Left ventricle myocardium inferior (tissue), 1 donor: ENCODE measurements at places on chromosomes 3 and 15. TPM values are rescaled to one million over a fixed set of nuclear protein-coding genes. Genes with fewer than 3 reads are reported as not detected.

SUSD5 gene
- 0.80 TPM for total RNA-seq

FAM43A gene
- 18.0 TPM for total RNA-seq

DNA sequence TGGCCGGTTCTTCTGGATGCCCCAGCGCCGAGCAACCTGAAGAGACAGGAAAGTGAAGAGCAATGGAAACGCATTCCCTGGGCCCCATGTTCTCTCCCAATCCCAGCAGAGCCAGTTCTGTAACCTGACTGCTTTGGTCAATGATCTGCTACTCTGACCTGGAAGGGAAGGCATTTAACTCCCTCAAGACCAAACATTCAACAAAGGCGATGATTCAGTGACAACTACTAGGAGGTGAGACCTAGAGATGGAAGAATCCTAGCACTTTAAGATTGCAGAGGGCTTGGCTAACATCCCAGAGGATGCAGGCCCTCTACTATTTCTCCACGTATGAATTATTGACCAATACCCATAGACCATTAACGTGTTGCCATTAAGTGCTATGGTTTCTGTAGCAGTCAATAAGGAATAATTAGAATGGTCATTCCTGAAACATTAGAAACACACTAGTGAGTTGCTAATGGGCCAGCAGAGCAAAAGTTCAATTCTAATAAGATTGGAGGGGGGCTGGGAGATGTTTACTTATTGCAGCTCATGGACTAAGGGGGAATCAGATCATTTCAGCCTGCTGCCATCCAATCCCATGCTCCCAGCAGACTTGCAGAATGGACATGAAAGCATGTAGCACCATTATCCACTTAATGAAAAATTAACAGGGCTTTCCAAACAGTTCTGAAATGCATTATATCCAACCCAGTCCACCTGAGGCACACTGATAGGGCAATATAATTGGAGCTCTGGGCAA is 56.6 kb downstream of the ETV5 start:
- H3K4me3 ChIP-seq = no peak overlapping the region
- peaks cover 63% of the 10 kb centered on the region for H3K36me3 ChIP-seq
- H3K27me3 ChIP-seq = no peaks in the 10 kb centered on the region
- DNase-seq = no peak
- no peak overlapping the region for H3K27ac ChIP-seq
- no peaks in the 10 kb centered on the region for H3K4me1 ChIP-seq

DNA sequence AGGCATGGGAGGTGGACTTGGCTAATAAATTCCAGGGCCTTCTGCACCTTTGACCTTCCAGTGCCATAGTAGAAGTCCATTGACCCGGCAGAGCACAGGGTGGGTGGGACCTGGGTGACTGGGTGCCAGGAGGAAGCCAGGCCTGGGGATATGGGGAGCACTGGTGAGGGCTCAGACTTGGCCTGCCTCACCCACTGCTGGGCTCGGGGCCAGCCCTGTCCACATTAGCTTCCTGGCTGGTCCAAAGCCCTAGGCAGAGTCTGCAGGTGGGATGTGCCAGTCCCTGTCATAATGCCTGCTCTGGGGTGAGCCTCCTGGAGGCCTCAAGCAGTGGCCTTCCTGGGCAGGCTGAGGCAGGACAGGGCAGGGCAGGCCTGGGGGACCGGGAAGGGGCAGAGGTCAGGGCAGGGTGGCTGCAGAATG is 38.1 kb upstream of the CHRNB4 start:
- H3K4me3 ChIP-seq = no peak overlapping the region
- H3K27ac ChIP-seq = no peak overlapping the region
- DNase-seq = no peak
- H3K27me3 ChIP-seq = no peaks in the 10 kb centered on the region

- H3K4me1 ChIP-seq = no peaks in the 10 kb centered on the region
- peaks cover 6% of the 10 kb centered on the region for H3K27me3 ChIP-seq
- DNase-seq = no peak
- H3K27ac ChIP-seq = no peak overlapping the region
- no peaks in the 10 kb centered on the region for H3K36me3 ChIP-seq
These were observed 20.0 kb upstream of the ELP6 start for GRCh38 chr3:47533481-47533880.

DNA sequence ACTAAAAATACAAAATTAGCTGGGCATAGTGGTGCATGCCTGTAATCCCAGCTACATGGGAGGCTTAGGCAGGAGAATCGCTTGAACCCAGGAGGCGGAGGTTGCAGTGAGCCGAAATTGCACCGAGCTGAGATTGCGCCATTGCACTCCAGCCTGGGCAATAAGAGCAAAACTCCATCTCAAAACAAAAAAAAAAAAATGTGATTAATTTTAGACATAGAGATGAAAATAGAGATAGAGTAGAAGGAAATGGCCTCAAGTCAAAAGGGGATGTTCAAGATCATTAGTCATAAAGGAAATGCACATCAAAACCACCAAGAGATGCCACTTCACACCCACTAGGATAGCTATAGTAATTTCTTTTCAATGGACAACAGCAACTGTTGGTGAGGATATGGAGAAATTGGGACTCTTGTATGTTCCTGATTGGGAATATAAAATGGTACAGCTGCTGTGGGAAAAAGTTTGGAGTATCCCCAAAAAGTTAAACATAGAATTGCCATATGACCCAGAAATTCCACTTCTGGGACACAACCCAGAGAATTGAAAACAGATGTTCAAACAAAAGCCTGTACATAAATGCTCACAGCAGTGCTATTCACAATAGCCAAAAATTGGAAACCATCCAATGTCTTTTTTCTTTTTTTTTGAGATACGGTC is 55.4 kb downstream of the ABHD2 start:
- no peaks in the 10 kb centered on the region for H3K27me3 ChIP-seq
- peak overlapping the region; percentile 86 for H3K27ac ChIP-seq
- H3K36me3 ChIP-seq = no peaks in the 10 kb centered on the region
- no peak for DNase-seq
- peaks cover 87% of the 10 kb centered on the region for H3K4me1 ChIP-seq
- no peak overlapping the region for H3K4me3 ChIP-seq
